ENCODE measurements at places on chromosomes 4 and X.

GRCh38 chr4:28247805-28248204 lies 1387.2 kb downstream of the STIM2 start:
- DNase-seq: no peak

DNA sequence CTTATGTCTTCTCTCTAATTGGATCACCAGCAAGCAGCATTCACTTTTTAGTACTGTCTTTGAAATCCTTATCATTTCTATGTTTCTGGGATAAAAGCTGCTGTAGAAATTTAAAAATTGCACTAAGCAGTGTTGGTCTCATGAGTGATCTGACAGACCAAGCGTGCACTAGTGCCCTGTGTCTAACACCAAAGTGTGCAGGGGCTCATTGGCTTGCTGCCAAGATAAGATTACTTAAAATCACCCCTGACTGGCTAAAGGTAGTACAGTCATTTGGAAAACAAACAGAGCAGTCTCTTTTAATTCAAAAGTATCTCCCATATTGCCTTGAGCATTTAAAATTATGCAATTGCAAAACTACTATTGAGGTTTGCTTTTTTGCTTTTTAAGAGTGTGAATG lies 304.6 kb downstream of the ARAP2 start:
- DNase-seq: no peak

GRCh38 chr4:112377594-112378242 lies 80.5 kb downstream of the ALPK1 start:
- no peak for DNase-seq

GRCh38 chrX:57771689-57772088 lies 91.6 kb upstream of the NLRP2B start:
- no peak for DNase-seq

Measured in CD4-positive, alpha-beta T cell treated with Interferon gamma for 1 hour (primary cell).